ENCODE measurements at places on chromosomes 1 and 21.
A peak's percentile ranks its signal among the peaks of the same experiment; 100 is the strongest.

GRCh38 chr1:53130878-53131589 is 11.4 kb downstream of the SLC1A7 start:
- DNase-seq, result no peak

DNA sequence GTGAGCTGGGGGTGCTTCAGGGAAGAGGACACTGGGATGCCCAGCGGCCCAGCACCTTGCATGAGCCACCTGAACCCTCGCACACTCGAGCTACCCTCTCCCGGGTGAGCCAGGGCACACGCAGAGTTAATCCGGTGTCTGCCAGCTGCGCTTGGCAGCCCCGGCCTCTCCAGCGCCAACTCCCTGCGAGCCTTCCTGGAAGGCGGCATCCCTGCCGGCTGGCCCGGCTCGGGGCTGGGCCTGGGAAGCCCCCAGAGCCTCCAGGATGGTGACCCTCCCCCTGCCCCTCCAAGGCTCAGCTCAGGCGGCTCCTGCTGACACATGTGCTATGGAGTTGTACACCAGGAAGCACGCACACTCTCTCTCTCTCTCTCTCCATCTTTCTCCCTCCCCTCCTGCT is 48.7 kb downstream of the RAP1GAP start:
- no peak for DNase-seq

GRCh38 chr1:193013005-193013404 is 46.2 kb downstream of the UCHL5 start:
- DNase-seq, result no peak

- no peak for DNase-seq
Observed at GRCh38 chr1:183730886-183731573, 73.9 kb upstream of the RGL1 start.

DNA sequence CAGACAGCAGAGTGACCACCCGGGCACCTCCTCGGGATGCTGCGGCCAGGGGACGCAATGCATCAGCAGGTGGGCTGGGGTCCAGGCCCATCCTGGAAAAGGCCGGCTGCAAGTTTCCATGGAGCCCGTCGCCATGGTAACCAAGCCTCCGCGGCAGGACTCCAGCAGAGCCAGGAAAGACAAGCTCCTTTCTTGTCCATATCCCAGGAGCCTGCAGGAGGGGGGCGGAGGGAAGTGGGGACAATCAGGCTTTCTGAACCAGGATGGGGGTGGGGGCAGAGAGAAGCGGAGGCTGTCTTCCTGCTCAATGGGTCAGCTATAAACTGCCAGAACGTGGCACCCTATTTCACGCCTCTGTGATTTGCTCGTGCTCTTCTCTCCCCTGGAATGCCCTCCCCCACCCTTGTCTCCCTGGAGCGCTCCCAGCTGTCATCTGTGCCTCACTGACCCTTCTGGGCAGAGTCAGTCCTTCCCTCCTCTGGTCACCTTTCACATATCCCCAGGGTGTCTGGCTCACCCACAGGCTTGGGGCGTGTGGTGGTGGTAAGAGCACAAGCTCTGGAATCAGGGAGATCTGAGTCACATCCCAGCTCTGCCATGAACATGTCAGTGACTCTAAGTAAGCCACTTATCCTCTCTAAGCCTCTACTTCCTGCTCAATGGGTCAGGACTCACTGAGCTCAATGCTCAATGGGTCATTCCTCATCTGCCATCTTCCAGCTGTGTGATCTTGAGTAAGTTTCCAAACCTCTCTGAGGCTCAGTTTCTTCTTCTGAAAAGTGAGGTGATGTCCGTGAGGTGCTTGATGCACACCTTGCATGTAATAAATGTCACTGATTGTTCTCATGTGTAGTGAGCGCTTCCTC is 58.9 kb upstream of the LAPTM5 start:
- DNase-seq, result no peak

- DNase-seq, result no peak
Observed at GRCh38 chr21:37873655-37874054, 42.6 kb downstream of the KCNJ6 start.

DNA sequence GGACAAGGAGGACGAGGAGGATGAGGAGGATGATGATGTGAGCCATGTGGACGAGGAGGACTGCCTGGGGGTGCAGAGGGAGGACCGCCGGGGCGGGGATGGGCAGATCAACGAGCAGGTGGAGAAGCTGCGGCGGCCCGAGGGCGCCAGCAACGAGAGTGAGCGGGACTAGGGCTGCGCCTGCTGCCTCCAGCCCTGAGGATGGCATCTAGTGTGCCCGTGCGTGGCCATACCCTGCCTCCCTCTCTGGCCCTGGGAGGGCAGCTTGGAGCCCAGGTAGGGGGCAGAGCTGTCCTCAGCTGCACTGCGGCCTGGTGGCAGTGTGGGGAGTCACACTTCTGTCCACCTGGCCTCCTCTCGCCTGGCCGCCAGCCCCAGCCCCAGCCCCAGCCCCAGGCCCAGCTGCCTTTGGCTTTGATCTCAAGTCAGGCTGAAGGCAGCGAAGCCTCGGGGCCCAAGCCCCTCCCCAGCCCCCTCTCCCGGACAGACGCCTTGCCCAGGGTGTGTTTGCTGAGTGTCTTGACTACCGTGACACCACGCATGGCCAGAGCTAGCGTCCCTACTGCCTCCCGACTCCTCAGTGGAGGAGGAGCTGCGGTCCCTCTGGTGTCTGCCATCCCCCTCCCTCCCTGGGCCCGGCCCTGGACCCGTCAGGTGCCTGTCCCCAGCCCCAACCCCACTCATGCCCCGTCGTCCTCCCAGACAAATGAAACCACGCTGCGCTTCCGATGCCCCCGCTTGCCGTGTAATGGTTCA is 155.2 kb downstream of the PEX14 start:
- DNase-seq, result no peak

DNA sequence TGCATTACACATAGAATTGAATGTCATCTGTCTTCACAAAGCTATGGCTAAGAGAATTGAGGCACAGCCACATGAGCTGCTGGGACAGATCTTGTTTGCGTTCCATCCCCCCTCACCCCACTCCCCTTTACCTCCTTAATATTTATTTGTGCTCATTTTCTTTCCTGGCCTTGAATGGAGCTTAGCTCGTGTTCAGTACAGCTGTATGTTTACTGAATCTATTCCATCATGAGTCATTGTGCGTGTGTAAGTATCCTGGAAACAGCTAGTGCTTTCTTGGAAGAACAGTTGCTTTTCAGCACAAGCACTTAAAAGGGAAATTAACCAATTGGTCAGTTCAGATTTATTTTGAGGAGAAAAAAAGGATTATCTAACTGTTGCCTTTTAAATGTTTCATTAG is 14.7 kb downstream of the PROX1 start:
- no peak for DNase-seq

GRCh38 chr21:41816583-41817165 is 49.8 kb upstream of the RIPK4 start:
- DNase-seq, result peak; percentile 76

DNA sequence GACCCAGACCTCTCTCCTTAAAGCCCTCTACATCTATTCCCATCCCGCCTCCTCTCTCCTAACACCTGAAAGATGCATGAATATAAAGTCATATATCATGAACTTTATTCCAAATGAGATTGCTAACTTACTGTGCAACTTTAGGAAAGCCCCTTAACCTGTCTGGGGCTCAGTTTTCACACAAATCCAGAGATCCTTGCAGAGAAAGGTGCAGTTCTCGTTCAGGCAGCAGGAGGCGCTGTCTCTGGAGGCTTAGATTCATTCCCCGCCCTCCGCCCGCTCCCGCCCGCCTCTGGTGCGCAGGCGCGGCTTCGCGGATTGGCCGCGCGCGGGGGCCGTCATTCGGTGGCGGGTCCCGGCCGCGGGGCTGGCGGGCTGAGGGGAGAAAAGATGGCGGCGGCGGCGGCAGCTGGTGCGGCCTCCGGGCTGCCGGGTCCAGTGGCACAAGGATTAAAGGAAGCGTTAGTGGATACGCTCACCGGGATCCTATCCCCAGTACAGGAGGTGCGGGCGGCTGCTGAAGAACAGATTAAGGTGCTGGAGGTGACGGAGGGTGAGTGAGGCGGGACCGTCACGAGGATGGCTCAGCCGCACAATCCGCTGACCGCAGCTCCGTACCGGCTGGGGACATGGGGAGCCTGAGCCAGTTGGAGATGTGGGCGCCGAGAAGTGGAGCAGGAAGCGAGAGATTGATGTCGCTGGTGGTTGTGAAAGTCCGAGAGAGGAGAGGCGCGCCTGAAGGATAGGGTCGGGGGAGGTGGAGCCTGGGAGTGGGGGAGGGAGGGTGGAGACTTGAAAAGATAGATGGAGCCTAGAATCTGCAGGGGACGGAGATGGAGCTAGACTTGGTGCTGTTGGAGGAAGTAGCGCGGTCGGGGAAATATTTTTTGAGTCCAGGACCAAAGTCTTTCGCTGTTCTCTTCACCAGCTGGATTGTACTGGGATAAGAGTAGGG is at the start of gene IPO9:
TSS of gene IPO9 (plus strand) at position 338 of the 955 bp plus-strand sequence. CDS start at position 391, 53 bp downstream.
- peak; percentile 96 for DNase-seq

DNA sequence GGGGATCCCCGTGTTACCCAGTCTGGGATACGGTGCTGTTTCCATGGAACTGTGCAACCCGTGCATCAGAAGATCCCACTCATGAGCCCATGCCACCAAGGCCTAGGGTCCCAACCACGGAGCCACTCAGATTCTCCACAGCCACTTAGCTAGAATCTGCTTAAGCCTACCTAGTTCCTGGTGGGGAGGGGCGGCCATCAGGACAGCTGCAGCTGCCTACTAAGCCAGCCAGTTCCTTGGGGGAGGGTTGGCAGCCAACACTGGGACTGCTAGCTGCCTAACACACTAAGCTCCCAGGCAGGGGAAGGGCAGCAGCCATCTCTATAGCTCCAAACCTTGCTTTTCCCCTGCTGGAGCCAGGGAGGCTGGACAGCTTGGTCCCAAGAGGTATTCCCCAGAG is 549.2 kb upstream of the BRINP3 start:
- no peak for DNase-seq

Measured in B cell (primary cell).